ENCODE measurements at places on chromosomes 12 and 14. TPM values are rescaled to one million over a fixed set of nuclear protein-coding genes. Genes with fewer than 3 reads are reported as not detected.

DNA sequence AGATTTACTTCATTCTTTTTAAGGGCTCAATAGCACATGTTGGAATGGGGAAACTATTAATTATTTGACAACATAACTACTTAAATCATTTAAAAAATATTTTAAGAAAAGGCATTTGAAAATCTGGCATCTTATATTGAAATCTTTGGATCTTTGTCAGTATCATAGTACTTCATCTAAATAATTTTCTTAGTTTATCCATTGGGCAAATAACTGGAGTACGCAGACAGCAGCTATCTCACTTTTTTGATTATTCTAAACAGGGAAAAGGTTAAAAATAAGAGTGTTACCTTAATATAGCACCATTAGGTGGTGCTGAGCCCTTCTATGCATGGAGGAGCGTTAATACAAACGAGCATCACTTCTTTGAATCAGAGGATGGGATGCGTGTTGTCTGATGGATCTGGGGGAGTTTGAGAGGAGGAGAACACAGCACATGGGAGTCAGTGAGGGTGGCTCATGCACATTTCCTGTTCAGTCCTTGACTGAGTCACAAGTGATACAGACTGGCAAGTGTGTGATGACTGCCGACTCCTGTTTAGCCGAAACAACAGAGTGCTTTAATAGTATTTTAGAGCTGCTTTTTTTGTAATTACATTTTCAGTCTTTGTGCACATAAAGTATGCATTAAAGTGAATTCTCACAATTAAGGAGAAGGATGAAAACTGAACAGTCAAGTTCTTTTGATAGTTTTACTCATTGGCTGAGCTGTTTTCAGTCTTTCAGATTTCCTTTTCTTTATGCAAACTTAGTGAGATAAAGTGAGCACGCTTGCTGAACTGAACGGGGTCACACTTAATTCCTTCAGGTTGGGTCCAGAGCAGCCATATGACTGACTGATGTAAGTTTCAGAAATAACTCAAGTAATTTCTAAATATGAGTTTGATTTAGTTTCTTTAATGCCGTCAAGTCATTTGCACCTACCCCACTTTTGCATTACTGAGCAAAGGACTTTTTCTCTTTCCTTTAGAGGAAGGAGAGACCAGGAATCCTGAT is 92.7 kb downstream of the DIP2B start:
- peak; percentile 83 for DNase-seq

GRCh38 chr14:89095036-89095435 is 270.6 kb downstream of the TTC8 start:
- DNase-seq: no peak

DNA sequence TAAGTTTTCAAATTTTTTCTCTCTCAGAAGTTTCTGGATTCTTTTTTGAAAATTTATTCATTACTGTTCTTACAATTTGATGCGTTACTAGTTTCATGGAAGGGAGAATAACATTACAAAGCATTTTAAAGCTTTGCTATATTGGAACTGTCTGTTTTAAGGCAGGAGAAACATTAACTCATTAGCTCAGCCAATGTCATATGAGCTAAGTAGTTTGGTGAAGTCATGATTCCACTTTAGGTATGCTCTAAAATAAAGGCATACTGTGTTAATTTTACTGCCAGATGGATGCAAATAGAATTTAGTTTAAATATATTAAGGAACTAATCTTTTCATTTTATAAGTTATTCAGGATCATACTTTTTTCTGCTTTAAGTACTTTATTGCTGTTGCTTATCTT is 46.0 kb downstream of the ARID2 start:
- DNase-seq: no peak

GRCh38 chr12:94762943-94763342 is 112.6 kb upstream of the TMCC3 start:
- DNase-seq: no peak

GRCh38 chr12:14769466-14769968 is 33.8 kb downstream of the WBP11 start:
- no peak for DNase-seq

GRCh38 chr14:100128688-100129087 is 30.8 kb downstream of the DEGS2 start:
- no peak for DNase-seq

DNA sequence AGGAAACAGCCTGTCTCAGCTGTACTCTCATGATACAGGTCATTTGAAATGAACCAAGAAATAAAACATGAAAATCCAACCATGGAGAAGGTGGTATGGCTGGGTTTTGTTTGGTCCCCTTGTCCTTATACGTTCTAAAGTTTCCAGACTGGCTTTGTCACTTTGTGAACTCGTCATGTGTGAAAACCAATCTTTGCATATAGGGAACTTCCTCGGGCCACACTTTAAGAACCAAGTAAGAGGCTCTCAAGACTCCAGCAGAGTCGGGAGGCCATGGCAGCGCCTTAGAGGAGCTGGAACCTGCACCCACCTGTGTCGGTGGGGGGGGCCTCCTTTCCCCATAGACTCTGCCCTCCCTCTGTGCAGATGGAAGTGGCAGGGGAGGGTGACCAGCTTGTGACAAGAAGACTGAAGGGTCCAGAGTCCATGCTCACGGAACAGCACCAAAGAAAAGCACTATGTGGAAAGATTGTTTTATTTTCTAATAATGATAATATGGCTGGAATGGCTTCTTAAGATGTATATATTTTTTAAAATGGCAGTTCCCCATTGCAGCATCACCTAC is 125.3 kb downstream of the ESRRB start:
- DNase-seq: no peak

- DNase-seq: no peak
Measured at GRCh38 chr14:104390941-104391901, 188.3 kb upstream of the C14orf180 start.

DNA sequence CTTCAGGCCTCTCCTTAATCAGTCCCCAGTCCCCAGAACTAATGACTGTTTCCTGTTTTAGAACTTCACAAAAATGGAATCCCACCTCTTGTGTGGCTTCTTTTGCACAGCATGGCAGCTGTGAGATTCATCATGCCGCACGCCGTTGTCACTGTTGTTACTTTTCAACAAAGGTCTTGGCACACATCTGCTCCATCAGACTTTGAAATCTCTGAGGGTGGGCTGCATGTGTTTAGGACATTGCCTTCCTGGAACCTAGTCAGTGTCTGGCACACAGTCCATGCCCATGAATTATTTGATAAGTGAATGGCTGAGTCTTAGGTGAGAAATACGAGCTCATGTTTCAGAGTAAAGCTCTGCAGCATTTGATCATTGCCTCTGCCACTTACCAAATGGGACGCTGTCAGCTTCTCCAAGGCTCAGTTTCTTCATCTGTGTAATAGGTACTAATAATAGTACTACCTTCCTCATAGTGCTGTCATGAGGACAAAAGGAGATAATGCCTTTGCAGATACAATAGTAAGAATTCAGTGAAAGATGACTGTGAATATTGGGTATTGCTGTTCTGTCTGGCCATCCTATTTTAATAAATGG is 90.4 kb downstream of the SRRM4 start:
- no peak for DNase-seq

GRCh38 chr14:35855876-35856481 is 29.8 kb downstream of the BRMS1L start:
- DNase-seq: no peak

ADCY6 gene
- total RNA-seq: 24.1 TPM

FGF6 gene
- not detected for total RNA-seq

PDE3A gene
- 0.03 TPM for total RNA-seq

FAM222A gene
- total RNA-seq: 12.8 TPM

ADGRD1 gene
- 0.21 TPM for total RNA-seq

Data from Panc1 (cell line).